ENCODE measurements at places on chromosomes 11 and 22.

DNA sequence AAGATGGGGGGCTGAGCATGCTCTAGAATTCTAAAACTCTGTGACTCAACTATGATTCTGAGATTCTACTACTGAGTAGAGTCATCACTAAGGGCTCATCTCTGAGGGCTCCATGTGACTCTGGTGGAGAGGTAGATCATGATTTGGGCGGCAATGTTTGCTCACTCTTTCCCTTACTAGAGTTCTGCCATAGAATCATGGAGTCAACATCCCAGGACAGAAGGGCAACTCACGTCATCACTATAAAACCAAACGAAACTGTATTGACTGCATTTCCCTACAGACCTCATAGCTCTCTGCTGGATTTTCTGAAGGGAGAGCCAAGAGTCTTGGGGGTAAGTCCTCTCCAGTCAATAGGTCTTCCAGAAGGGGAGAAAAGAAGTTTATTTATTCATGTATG lies at the start of gene MS4A14:
MS4A14 (plus strand) TSS at position 78 of the 400 bp plus-strand sequence; CDS start at position 198, 120 bp downstream.
- no peak for DNase-seq

- no peak for DNase-seq
Observed at GRCh38 chr11:117823294-117823945, 1.1 kb downstream of the FXYD2 start.

DNA sequence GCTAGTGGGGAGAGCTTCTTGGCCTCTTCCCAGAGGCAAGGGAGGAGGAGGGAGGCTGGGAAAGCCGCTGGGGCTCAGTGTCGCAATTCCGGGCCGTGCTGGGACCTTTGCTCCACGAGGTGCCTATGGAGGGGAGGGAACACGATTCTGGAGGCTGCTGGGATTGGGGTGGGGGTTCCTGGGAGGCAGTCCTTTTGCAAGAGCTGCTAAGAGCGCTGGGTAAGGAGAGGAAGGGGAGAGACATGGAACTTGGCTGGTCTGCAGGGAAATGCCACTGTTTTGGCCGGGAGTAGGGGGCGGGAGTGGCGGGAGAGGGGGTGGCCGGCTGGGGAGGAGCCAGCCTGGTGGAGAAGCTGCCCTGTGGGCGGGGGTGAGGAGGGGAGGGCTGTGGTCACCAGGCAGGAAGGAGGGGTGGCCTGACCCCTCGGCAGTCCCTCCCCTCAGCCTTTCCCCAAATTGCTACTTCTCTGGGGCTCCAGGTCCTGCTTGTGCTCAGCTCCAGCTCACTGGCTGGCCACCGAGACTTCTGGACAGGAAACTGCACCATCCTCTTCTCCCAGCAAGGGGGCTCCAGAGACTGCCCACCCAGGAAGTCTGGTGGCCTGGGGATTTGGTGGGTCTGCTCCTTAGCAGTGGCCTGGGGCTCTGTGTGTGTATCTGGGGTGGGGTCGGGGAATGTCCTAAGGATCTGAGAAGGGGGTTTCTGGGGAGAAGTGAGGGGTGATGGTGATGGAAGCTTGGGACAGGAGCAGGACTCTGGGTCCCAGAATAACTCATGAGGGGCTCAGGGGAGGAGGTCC lies at the start of gene NR1H3:
NR1H3 (plus strand) TSS at position 480 of the 800 bp plus-strand sequence. CDS start 1,221 bp downstream, outside the sequence.
- no peak for DNase-seq

- DNase-seq: no peak
Observed at GRCh38 chr11:81907996-81908395, 825.7 kb downstream of the FAM181B start.

DNA sequence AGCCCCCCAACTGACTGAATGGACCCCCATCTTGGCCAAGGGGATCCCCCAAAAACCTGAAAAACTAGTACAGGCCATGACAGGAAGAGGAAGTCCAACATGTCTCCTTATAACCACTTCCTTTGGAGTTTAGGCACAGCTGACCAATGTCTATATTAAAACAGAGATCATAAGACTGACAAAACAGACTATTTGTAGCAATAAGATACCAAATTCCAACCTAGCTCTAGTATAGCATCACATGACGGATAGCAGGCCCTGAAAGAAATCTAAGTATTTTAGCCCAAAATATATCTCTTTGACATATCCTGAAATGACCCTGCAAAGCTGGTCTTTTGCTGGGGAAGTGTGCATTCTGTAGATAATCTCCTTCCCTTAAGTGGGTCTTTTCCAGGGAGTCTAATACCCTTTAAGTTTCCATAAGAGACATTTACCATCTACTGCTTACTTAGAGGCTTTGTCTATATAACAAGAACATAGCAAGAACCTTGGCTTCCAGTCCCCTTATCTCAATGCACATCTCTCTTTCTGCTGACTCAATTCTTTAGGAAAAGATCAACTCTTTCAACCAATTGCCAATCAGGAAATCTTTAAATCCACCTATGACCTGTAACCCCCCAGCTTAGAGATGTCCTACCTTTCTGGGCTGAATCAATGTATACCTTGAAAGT lies 34.9 kb upstream of the ACER3 start:
- DNase-seq: no peak

DNA sequence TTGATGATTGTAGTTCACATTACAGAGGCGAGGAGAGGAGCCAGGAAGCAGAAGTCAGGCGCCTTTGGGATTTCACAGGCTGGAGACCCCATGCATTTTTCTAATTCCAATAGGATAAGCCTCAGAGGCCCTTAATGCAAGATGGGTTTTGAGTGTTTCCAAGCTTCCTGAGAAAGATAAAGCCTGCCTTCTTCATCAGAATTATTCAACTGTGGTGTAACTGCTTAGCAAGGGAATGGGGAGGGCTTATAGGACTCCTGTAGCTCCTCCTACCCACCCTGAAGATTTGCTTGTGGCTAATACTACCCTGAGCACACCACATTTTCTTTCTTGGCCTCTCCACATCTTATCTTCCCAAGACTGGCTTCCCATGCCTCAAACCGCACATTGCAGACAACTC lies 151.1 kb upstream of the ISX start:
- no peak for DNase-seq

DNA sequence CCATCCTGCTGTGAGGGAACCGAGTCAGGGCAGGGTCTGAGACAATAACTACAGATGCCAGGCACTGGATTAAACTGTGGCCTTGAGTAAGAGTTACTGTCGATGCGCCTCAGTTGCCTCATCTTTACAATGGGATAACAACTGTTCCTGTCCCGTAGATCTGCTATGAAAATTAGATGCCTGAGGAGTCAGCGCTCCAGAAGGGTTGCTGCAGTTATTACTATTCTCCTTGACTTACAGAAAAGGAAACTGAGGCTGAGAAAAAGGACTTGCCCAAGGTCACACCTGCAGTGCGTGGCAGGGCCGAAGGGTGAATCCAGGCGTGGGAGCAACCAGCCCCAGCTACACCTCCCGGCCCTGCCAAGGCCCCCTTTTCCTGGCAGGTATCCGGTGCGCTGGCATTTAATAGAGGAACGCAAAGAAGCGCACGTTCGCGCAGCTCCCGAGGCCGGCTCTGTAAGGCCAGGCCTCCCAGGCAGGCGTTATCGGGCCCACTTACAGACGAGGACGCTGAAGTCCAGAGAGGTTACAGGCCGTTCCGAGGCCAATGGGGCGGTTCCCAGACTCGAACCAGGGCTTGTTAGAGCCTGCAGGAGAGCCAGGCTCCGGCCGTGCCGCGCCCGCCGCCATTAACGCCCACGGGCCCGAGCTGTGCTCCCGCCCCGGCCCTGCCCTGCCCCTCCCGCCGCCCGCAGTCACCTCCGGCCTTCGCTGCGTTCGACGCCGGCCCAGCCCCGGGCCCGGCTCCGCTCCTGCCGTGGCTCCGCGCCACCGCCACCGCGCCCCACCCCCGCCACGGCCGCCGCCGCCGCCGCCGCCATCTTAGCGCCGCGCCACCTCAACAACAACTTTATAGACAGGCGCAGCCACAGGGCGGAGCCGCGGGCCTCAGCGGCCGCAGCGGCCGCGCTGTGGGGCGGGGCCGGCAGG lies at the start of gene C11orf68:
C11orf68 (minus strand) TSS at position 852 of the 930 bp plus-strand sequence; CDS start at position 821, 31 bp downstream.
- DNase-seq: no peak

DNA sequence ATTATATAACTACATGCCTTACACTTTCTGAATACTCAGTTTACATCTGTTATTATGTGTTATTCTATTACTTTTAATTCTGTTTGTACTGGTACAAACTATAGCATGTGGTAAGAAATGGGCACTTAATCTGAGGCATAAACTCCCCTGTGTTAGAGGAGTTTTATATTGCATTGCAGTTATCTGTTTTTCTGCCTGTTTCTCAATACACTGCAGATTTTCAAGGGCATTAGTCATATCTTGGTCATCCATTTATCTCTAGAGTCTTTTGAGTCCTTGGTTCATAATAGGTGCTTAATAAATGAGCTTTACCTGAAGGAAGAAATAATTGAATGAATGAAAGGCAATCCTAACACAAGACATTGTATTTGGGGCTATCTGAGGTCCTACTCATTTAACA lies 182.9 kb upstream of the CTSC start:
- no peak for DNase-seq

Data from stimulated activated CD4-positive, alpha-beta T cell treated with anti-CD3 and anti-CD28 coated beads, Interleukin-15, amount 100 ng/mL, for 48 hours (primary cell).